WTC11 (cell line): ENCODE measurements at places on chromosomes 11 and 22.

GRCh38 chr22:20205964-20206708 is 55.3 kb upstream of the CCDC188 start:
- DNase-seq: no peak

- DNase-seq: no peak
Measured at GRCh38 chr11:829847-830294, 2.2 kb downstream of the CRACR2B start.

DNA sequence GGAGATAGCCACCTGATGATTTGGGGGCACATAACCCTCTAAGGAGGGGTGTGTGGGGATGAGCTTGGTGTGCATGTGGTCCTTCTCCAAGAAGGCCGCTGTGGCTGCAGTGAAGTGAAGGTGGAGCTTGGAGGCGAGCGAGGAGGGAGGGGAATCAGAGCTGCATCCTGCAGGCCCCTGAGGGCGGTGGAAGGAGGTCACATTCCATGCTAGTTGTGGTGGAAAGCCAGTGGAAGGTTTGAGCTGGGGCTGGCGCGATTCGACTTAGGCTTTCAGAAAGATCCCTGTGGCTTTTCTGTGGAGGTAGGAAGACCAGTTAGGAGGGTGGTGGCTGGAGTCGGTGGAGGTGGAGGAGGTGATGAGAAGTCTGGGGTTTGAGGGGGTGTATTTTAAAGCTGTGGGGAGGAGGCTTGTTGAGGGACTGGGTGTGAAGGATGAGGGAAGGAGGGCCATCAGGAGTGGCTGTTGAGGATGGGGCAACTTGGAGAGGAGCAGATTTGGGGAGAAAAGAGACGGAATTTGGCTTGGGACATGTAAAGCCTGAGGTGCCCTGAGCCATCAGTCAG is 62.0 kb downstream of the TBC1D22A start:
- no peak for DNase-seq

DNA sequence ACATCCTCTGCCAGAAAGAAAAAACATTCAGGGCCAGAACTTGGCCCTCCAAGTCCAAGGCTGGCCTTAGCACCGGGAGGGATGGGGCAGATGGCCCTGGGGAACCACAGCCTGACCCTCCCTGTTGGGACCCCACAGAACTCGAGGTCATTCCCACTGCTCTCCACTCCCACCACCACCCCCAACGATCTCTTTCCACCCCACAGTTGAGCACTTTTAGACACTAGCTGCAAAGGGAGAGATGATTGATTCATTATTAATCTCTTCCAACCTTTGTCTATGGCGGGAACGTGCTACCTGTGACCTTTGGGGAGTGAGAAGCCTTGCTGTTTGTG is 869.7 kb downstream of the BRD1 start:
- no peak for DNase-seq

DNA sequence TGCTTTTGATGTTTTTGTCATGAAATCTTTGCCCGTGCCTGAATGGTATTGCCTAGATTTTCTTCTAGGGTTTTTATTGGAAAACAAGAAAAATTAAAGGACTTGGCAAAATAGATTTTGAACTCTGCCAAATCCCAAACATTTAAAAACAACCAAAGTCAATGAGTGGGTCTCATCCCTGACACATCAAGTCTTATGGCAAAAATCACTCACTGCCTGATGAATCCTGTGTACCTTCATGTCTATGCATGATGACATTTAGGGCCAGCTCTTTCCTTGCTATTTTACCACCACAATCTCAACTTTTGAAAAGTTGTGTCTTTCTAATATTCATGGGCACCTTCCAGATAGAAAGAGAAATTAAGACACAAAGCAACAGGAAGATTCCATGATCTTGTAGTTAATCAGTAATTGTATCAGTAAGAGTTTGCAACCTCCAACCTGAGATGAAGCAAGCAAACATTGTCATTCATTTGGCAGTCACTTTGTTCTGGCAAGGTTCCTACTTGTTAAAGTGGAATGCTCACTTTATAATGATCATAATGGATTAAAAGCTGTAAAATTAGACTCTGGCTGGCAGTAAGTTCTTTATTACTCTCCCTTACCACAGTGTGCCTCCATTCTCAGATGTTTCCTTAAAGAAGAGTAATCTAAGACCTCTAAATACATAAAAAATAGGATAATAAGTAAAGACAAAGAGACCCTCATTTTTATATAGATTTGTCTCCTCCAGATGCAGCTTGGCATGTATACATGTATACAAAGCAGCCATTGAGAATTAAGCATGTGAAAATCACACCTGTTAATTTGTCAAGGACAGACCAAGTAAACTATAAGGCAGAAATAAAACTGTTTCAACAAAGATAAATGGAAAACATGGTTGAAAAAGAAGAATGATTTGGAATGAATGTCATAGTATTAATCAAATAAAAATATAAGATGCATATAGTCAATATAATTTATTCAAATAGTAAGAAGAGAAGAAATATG is 51.6 kb downstream of the ETS1 start:
- no peak for DNase-seq

GRCh38 chr11:117438371-117439000 is 110.8 kb downstream of the CEP164 start:
- DNase-seq: no peak

DNA sequence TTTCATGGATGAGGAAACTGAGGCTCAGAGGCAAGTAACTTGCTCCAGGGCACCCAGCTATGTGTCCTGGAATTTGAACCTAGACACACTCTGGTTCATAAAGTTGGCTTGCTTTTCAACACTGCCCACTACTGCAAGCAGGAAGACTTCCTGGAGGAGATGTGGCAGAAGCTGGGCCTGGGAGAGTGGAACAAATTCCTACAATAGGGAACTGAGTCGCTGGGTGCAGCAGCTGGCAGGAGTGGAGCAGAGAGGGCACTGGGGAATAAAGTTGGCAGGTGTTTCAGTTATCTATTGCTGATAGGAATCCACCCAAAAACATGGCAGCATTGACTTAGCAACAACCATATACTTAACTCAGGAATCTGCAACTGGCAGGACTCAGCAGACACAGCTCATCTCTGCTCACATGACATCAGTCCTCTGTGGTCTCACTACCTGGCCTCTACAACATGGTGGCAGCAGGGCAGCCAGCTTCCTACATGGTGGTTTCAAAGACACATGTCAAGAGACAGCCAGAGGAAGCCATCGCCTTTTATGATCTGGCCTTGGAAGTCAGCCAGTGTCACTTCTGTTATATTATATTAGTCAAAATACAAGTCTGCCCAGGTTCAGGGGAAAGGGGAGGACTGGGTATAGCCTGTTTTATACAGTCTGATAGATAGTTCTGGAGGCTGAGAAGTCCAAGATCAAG is 10.6 kb upstream of the CARD10 start:
- DNase-seq: no peak

DNA sequence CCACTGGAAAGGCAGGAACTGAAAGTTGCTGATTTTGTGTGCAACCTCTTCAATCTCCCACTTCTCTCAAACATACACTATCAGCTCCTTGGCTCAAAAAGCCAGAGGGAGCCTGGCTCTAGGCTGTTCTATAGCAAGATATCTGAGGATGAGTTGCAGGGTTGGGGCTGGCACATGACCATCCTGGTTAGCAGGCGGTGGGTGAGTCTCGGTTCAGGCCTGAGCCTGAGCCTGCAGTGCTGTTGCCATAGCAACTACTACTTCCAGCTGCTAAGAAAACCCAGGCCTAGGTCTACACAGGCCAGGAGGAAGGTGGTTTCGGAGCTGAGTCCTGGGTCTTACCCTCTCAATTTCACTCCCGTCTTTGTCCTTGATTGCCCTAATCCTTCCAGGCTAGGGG is 39.0 kb downstream of the CWC15 start:
- no peak for DNase-seq

- DNase-seq: no peak
Measured at GRCh38 chr11:89667001-89667400, 43.1 kb upstream of the TRIM77 start.

- no peak for DNase-seq
Measured at GRCh38 chr11:94653561-94653960, 86.4 kb downstream of the PIWIL4 start.

DNA sequence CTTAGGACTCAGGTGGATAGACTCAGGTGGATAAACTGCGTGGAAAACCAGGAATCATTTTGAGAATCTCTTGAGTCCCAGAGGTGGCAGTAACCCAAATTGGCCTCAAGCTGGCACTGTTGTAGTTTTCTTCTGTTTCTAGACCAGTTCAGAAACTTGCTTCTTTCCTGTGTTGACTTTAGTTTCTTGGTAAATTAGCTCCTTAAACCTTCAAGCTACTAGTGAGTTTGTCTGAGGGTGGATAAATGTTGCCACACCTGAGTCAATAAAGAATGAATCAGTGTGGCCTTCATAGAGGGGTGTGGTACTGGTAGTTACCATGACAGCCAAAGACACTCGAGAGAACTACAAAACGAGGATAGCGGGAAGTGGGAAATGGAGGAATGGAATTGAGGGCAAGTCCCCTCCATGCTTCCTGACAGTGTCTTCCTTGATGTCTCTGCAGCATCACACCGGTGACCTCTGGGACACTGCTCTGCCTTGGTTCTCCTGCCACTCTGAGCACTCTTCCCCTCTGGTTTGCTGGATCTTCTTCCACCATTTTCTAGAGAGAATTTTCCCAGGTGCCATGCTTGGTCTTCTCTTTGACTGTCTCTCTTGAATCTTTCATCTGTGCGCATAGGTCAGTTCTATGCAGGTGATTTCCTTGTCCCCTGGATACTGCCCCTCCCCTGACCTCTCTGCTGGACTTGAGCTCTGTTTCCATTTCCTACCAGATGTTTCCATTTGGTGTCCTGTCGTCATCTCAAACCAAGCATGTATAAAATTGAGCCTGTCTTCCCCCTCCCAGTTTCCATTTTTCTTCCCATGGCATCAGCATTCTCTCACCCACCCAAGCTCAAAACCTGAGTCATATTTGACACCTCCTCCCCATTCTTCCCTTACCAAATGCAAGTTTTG is 7.2 kb downstream of the POLD4 start:
- no peak for DNase-seq

- no peak for DNase-seq
Measured at GRCh38 chr11:129729216-129729615, 86.4 kb upstream of the TMEM45B start.

GRCh38 chr22:46776876-46777608 is 14.6 kb downstream of the TBC1D22A start:
- DNase-seq: no peak

GRCh38 chr11:39412117-39412516 is 2047.3 kb downstream of the LRRC4C start:
- DNase-seq: no peak

DNA sequence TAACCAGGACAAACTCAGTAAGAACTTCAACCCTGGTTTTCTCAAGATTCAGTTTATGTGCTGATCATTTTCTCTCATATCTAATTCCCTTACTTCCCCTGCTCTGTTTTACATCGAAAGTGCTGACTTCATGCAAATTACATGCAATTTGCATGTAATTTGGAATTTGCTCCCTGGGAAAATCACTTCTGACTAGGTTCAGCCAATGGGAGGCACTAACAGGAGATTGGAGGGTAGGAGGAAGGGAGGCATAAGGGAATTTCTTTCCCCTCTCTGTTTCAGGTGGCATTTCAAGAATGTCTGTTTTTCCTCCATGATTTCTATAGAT is 363.3 kb upstream of the CCDC90B start:
- no peak for DNase-seq

DNA sequence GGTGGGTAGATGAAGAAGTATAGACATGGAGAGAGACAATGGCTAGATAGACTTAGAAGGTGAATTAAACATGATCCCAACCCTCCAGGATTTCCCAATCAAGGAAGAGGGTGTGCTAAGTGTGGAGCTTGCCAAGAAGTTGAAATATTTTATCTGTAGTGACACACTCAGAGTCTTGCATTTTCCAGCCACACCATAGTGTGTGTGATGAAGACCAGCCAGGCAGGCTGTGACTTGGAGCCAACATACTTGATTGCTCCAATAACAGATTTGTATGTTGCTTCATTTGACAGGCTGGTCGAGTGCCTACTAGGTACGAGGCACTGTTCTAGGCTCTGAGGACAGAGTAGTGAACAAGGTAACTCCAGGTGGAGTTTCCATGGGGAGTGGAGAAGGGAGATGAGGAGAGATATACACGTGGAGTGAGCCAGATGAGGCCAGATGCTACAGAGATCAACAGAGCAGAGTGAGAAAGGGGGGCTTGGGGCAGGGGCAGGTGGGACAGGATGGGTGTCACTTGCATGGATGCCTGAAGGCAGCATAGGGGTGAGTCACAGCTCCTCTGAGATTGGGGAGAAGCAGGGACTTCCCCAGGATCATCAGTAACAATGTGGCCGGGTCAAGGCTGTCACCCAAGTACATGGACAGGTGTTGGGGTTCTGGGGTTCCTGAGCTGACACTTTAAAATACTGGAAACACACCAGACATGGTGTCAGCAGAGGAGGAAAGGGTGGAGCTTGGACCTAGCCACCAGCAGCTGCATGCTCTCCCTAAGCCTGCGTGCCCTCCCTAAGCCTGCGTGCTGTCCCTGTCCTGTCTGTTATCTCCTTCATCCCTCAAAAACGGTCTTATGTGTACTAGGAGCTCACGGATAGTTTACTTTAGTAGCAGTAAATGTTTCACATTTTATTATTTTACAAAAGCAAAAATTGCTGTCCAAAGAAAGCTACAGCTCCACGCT is 23.6 kb downstream of the PDGFB start:
- DNase-seq: no peak

DNA sequence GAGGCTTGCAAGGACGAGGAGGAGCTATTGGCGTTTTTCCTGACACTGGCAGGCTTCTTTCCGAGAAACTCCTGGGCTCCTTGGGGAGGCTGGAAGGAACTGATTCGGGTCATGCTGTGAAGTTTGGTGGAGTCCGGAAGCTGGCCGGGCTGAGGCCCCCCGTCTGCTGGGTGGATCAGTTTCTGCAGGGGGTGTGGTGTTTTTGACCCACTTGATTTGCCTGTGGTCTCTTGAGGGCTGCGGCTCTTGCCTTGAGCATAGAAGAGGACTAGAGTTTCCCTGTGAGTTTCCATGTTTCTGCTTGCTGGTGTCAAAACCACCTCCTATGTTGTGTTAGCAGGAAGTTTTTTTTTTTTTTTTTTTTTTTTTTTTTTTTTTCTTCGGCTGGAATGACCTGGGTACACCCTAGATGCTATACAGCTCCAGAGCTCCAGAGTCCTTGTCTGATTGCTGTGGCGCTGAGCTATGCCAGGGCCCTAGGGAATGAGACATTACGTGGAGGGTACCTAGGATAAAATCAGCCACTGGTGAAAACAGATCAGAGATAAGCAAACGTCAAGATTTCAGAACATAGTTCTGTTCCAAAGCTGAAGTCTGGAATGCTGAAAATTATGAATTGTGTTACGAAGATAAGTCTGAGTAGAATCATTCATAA is 728 bp downstream of the TBC1D22A start:
- no peak for DNase-seq
